ENCODE measurements at places on chromosomes 5 and 9. TPM values are rescaled to one million over a fixed set of nuclear protein-coding genes. Genes with fewer than 3 reads are reported as not detected.
A peak's percentile ranks its signal among the peaks of the same experiment; 100 is the strongest.

DNA sequence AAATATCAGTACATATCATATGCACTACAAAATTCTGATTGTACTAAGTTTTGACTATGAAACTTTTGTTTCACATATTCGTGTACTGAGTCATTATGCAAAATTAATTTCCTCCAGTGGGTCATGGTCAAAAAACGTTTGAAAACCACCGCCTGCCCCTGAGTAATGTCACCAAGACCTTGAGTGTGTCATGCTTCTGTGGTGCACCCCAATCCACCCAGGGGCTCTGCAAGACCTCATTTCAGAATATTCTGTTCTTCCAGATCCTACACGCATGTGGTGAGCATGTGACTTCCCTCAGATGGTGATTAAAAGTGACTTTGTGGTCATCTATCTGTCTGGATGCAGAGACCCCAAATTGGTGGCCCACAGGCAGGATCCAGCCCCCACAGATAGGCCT is 31.0 kb downstream of the ABLIM3 start:
- no peak for DNase-seq

DNA sequence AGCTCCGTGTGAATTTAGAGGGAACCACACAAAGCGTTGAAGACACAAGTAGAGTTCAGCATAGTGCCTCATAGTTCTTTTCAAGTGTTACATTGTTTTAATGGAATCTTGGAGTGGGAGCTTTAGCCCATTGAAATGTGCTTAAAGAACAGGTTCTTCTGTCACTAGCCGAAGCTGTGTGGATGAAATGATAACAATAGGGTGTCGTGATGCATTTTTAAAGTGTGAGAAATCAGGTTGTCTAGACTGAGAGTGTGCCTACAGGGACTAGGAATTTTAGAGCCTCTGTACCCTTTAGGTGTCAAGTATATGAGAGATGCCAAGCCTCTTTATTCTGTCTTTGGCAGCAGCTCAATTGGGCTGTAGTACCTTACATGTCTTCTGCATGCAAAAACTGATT is 83.0 kb downstream of the NDUFS4 start:
- DNase-seq = no peak

GRCh38 chr9:121947775-121948174 is 145.3 kb downstream of the TTLL11 start:
- DNase-seq = no peak

GRCh38 chr9:70413799-70414775 is at the start of gene KLF9:
Gene KLF9 (minus strand): TSS chr9:70414657. CDS start chr9:70413363, 1,294 bp downstream.
- DNase-seq = peak; percentile 95

DNA sequence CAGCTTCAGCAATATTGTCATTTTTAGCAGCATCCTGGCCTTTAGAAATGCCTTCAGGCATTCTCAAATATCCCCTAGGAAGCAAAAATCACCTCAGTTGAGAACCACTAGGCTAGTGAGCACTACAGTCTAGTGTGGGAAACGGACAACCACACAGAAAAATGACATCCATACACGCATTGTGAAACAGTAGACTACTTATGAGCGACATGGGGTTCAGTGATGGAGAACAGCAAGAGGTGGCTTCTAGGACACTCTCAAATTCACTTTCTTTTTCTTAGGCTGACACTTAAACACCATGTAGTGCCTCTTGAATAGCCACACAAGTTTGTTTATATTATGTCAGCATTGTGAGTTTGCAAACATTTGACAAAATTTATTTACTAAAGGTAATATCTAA is 203.0 kb downstream of the KDM4C start:
- DNase-seq = no peak

GRCh38 chr5:7894860-7895259 is 25.9 kb downstream of the MTRR start:
- DNase-seq = no peak

DNA sequence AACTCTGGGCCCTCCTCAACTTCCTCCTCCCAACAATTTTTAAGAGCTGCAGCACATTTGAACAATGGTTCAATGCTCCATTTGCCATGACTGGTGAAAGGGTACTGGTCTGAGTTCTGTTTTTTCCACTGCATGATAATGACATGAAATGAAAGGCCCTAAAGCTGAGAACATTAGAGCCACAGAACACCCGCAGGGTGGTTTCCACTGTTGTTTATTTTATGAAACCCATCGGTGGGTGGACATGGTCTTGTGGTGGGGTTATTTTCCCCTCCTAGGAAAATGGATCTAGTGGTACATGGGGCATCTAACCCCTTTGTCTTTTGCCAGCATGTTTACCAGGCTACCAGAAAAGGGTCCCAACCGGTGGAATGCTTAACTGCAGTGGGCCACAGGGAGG is 71.8 kb downstream of the SMARCA2 start:
- DNase-seq = no peak

GRCh38 chr5:100566382-100567141 is 31.4 kb downstream of the FAM174A start:
- no peak for DNase-seq

GRCh38 chr9:83030391-83031107 is 32.4 kb downstream of the RASEF start:
- no peak for DNase-seq

GRCh38 chr9:129776566-129776937 is 23.7 kb upstream of the PTGES start:
- DNase-seq = peak; percentile 52

Gene SLC6A18
- not detected for total RNA-seq

Gene GABRA1
- total RNA-seq = not detected

Gene PCDHB12
- total RNA-seq = 2.6 TPM

Gene IFNA13
- not detected for total RNA-seq

Gene GABBR2
- not detected for total RNA-seq

Gene HK3
- total RNA-seq = 9.2 TPM

Gene GLRA1
- total RNA-seq = not detected

Gene SVEP1
- 18.6 TPM for total RNA-seq

All from left cardiac atrium (tissue), 4 donors.